ENCODE measurements at places on chromosomes 12 and 14.

DNA sequence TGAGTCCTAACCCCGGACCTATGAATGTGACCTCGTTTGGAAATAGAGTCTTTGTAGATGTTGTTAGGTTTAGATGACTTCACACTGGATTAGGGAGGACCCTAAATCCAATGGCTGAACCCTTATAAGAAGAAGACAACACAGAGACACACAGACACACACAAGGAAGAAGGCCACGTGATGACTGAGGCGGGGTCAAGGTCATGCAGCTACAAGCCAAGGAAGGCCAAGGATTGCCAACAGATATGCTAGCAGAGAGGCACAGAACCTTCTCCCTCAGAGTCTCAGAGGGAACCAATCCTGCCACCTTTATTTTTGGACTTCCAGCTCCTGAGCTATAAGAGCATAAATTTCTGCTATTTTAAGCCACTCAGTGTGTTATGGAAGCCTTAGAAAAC, 31.8 kb downstream of the LTBP2 start:
- no peaks in the 10 kb centered on the region for H3K36me3 ChIP-seq
- no peak overlapping the region for H3K27ac ChIP-seq
- DNase-seq = no peak

DNA sequence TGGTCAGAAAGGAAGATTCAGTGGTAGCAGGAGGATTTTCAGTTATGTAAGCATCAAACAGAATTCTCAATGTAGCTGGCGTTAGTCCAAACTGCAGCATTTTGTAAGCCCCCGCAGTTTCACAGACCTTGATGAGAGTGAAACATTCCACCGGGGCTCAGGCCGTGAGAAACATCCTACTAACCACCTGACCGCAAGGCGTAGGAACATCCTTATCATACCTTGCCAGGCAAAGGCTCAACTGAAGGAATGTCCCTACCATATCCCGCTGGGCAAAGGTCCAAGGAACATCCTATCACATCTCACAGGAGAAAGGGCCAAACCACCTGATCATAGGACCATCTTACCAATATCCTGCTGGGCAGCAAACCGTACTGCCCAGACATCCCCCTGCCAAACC, 624.8 kb upstream of the TMEM132C start:
- no peak overlapping the region for H3K4me3 ChIP-seq
- no peak overlapping the region for H3K27ac ChIP-seq
- no peak for DNase-seq
- peaks cover 6% of the 10 kb centered on the region for H3K4me1 ChIP-seq
- H3K27me3 ChIP-seq = no peaks in the 10 kb centered on the region

DNA sequence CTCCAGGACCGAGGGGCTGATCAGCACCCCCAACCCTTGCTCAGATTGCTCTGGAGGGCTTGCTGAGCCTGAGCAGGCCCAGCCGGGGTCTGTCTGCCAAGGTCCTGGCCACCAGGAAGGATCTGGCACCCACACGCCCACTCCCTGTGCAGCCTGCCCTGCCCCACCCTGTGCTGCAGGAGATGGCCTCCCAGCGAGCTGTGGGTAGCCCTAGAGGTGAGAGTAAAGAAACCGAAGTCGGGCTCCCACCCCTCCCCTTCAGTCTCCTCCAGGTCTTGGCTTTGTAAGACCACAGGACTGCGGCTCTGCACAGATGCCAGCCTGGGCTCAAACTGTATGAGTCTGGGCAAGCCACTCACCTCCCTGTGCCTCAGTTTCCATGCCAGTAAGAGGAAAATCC, 307.8 kb downstream of the BCL11B start:
- peaks cover 8% of the 10 kb centered on the region for H3K27me3 ChIP-seq
- H3K27ac ChIP-seq = no peak overlapping the region
- H3K4me1 ChIP-seq = peaks cover 12% of the 10 kb centered on the region
- H3K36me3 ChIP-seq = no peaks in the 10 kb centered on the region
- DNase-seq = no peak
- H3K4me3 ChIP-seq = no peak overlapping the region

DNA sequence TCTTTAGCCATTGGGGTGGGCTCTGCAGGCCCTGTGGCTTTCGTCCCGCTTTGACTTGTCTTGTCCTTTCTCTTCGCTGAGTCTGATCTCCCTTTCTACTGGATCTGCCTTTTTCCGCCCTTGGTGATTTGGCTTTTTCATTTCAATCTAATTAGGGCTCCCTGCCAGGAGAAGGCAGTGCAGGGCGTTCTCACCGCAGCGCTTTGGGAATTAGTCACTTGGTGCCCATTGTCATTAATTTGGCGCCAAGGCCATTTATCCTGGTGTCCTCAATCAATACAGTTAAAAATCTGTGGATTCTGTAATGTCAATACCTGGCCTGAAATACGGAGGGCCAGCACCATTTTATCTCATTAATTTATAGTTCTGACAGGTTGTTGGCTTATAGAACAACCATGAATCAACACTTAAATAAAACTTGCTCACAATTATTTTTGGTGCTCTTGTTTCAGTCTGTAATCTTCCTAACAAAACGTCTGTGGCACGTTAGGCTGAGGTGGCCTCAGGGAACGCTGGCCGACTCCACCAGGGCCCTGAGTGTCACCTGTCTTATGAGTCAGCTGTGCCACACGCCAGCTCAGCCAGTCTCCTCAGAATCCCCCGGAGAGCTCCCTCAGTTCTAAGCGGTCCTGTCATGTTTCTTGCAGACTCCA, 115.7 kb downstream of the BEGAIN start:
- no peak overlapping the region for H3K4me3 ChIP-seq
- peaks cover 12% of the 10 kb centered on the region for H3K4me1 ChIP-seq
- no peak overlapping the region for H3K27ac ChIP-seq
- no peaks in the 10 kb centered on the region for H3K27me3 ChIP-seq

- H3K36me3 ChIP-seq = no peaks in the 10 kb centered on the region
- DNase-seq = no peak
- peaks cover 5% of the 10 kb centered on the region for H3K4me1 ChIP-seq
- peaks cover 4% of the 10 kb centered on the region for H3K27me3 ChIP-seq
- no peak overlapping the region for H3K27ac ChIP-seq
- H3K4me3 ChIP-seq = no peak overlapping the region
These were observed 29.8 kb downstream of the DIO3 start for GRCh38 chr14:101591121-101591520.
